ENCODE measurements at places on chromosomes 13 and 19.

DNA sequence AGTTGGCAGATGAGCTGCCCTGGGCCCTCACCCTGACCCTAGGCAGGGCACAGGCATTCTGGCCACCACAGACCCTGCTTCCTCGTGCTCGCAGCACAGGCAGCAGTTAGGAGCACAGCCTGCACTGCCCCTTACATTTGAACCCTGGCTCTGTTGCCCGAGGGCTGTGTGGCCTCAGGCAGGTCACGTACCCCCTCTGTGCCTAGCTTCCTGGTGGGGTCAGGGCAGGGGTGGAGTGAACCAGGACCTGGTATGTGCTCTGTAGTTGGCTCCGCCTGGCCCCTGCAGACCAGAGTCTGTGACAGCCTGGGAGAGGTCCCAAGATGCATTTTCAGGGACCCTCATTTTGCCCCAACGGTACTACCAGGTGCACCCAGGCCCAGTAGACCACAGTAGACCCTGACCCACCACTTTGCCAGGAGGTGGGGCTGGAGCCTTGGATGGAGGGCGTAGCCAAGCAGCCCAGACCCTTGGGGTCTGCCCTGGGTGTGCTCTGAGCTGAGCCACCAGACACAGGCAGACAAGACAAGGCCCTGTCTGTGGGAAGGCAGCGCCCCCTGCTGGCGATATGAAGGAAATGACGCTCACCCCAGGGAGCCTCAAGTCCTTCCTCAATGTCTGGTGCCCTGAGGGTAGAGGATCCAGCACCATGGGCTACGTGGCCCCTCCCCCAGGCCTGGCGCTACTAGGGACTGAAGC, 9.1 kb downstream of the LYL1 start:
- peak; percentile 95 for DNase-seq

GRCh38 chr13:51534041-51534817, 50.0 kb upstream of the WDFY2 start:
- no peak for DNase-seq

DNA sequence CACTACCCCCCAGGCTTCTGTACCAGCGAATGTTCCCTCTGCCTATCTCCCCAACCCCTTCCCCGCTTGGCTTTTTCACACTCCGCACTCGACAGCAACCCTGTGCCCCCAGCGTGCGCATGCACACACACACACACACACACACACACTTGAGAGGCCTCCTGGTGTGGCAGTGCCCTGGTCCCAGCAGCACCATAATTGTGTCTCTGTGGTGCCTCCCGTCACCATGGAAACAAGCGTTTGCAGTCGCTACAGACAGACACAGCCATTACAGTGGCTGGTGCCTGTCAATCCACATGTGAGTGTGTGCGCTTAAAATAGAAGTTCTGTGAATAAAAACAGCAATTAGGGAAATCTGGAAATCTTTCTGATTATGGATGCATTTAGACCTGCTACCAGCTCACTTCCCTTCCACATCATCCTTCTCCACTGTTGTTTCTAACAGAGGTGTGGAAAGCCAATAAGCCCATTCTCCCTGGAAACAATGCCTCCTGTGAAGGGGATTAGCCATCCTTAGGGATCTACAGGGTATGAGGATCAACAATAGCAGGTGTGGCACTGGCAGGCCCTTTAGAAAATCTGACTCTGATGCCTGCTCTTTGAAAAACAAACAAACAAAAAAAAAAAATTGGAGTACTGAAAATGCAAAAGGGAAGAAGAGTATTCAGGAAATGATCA, 146.3 kb downstream of the DCLK1 start:
- no peak for DNase-seq

DNA sequence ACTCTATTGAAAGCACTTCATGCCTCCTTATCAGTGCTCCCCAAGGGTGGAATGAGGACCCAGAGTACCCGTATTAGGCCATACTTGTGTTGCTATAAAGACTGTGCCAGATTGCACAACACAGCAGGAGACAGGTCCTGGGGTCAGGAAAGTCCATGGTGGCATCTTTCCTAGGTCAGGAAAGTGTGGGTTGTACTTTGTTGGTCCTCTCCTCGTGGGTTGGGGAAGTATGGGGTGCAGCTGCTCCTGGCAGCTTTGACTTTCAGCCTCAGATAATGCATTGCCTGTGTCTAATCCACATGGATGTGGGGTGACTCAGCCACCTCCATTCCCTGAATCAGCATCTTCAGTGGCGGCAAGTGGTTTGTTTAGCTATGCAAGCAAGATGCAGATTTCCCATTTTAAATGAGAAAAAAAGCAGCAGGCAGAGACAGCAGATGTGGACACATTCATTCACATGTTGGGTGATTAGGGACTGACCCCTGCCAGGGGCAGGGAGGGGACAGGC, 8.4 kb upstream of the CYP2B6 start:
- no peak for DNase-seq

GRCh38 chr13:95385373-95385772, 84.1 kb upstream of the ABCC4 start:
- peak; percentile 9 for DNase-seq
